ENCODE measurements at places on chromosomes 11 and 22.

DNA sequence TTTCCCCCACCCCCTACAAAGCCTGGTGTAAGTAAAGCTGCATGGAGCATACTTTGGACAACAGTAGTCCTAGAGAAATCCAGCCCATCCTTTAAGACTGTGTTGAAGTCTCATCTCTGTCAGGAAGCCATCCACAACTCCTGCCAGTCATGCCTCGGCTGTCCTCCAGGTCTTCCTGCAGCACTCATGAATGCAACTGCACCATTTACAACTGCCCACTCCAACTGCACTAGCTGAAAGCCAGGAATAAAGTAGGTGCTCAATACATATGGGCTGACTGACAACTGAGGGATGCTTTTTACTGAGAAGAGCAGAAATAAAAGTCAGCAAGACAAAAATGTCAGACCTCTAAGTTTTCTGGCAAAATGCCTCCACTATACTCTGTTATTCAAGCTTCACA lies 27.4 kb downstream of the IL18BP start:
- DNase-seq, result no peak

- DNase-seq, result no peak
These were observed 43.9 kb upstream of the GRIK4 start for GRCh38 chr11:120467627-120468026.

DNA sequence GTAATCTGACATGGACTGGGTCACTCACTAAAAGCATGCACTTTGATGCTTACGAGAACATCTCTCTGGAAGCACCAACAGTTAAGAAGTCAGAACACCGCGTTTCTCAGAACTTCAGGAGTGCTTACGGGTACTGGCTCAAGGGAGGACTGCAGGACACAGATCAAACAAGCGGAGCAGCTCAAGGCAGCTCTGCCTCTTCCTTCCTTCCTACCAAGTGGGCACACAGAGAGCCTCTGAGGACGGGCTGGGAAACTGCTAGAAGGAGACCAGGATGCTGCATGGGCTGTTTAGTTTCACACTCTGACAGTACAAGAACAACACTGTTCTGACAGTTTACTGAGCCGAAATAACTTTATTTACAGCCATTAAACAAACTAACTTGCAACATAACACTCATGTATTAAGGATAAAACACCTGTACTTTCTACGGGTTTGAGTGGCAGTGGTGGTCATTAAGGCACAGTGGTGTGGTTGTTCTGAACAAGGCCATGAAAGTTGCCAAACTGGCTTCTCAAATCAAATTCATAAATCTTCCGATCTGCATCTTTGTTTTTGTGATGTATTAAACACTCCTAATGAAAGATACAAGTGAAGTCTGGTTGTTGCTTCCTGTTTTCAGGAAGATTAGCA lies 37.5 kb downstream of the ARFGAP3 start:
- DNase-seq, result no peak

DNA sequence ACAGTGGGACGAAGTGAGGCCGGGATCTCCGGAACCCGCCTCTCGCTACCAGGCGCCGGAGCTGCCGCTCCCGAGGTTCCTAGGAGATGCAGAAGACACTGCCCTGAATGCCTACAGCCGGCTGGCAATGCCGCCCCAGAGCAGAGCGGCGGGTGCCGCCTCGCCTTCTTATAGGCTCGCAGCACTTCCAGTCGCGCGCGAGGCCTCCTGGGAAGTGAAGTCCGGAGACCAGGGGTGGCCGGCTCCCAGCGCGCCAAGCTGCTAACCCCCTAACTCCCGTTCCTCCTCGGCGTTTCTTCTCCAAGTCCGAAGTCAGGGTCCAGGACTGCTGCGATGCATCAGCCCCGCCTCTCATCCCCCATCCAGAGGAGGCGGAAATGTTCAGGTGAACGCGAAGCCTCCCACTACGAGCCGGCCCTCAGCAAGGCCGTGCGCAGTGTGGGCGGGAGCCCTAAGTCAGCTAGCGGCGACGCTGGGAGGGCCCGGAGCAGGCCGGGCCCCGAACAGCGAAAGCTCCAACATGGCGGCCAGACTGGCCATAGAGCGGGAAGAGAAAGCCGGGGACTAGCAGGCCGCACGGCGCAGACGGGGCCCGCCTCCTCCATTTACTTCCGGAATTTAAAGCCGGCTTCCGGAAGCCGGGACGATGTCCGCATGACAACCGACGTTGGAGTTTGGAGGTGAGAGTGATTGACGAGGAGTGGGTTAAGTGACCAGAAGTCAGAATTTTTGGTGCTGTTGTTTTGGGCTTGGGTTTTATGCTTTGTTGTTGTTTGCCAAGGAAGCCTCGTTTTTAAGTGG lies at the start of the genes CYB561A3 and TMEM138:
Gene CYB561A3 (minus strand): TSS at position 142 of the 801 bp plus-strand sequence. CDS start 5,169 bp downstream, outside the sequence.
Gene TMEM138 (plus strand): TSS at position 634 of the 801 bp plus-strand sequence. CDS start 2,017 bp downstream, outside the sequence.
- peak; percentile 81 for DNase-seq

DNA sequence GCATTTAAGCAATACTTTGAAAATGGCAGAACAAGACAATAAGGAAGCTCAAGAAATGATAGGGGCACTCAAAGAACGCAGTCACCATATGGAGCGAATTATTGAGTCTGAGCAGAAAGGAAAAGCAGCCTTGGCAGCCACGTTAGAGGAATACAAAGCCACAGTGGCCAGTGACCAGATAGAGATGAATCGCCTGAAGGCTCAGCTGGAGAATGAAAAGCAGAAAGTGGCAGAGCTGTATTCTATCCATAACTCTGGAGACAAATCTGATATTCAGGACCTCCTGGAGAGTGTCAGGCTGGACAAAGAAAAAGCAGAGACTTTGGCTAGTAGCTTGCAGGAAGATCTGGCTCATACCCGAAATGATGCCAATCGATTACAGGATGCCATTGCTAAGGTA lies 51.9 kb downstream of the SPECC1L start:
- no peak for DNase-seq

- no peak for DNase-seq
These were observed 27.0 kb upstream of the SLC22A8 start for GRCh38 chr11:63042596-63042995.

DNA sequence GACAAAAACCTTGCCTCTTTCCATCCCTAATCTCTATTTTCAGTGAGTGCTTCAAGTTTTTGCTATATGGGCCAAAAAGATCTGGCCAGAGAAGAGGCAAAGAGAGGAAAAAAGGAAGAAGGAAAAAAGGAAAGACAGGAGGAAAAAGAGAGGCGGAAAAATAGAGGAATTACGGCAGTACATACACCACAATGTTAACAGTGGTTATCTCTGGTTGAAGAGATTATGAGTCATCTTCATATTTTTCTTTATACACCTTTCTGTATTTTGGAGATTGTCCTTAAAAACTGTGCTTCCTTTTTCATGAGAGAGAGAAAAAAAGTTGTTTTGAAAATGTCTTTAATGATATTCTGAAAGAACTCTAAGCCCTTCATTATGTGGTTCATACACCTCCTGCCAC lies 133.7 kb downstream of the SBF2 start:
- no peak for DNase-seq

GRCh38 chr11:128947773-128948172 lies 5.1 kb upstream of the TP53AIP1 start:
- no peak for DNase-seq

DNA sequence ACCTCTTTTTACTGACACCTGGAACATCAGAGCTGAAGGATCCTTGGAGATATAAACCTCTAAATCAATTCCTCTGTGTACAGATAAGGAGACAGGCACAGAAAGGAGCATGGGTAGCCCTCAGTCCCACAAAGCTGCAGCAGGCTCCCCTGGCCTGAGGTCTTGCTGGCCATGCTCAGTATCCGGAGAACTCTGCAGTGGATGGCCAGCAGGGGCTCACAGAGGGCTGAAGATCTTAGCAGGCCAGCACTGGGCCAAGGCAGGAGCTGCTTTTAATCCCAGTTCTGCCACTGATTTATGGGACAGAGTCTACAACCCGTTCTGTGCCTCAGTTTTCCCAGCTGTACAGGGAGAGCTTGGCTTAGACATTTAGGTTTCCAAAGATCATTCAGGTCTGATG lies 52.6 kb upstream of the LRRC32 start:
- no peak for DNase-seq

- no peak for DNase-seq
These were observed 18.8 kb downstream of the PAK1 start for GRCh38 chr11:77454867-77455655.

DNA sequence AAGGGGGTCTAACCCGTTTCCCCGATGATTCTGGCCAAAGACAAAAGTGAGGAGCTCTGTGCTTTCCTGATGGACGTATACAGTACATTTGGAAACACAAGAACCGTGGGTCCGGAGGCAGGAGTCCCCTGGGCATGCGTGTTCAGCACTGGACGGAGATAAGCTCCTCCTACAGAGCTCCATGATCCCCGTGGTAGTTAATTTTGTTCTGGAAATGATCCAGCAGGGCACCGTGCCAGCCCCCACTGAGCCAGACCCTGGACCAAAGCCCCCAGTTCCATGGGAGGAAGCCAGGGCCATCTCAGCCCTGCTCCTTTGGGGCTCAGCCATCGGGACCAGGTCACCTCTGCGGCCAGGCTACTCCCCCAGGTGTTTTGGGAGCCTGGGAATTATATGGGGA lies 83.3 kb downstream of the TRMU start:
- DNase-seq, result no peak

DNA sequence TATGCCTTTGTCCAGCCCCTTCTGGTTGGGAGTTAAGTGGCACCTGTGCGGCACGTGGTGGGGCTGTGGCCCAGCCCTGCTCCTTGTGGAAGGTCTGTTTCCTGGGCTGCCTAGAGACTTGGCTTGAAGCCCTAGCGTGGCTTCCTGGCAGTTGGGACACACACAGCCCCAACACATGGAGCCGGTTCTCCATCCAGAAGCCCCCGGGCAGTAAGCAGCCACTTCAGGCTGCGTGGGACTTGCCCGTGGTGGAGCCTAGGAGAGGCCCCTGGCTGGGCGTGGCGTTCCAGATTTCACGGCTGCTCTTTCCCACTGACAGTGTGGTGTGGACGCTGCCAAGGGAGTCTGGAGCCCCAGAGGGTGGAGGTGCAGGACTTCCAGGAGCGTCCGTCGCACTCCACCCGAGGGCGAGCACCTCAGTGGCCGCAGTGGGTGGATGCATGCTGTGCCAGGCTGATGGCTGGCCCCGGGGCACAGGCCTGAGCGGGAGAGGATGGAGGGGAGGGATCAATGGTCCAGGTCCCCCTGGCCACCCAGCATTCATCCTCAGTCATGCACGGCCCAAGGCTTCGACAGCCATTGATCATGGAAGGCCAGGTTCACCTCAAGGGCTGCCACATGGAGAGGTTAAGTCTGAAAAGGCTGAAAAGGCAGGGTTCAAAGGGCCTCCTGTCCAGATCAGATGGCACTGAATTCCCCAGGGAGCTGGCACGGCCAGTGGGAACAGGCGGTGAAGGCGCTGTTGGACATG lies 9.3 kb downstream of the CCND1 start:
- no peak for DNase-seq

DNA sequence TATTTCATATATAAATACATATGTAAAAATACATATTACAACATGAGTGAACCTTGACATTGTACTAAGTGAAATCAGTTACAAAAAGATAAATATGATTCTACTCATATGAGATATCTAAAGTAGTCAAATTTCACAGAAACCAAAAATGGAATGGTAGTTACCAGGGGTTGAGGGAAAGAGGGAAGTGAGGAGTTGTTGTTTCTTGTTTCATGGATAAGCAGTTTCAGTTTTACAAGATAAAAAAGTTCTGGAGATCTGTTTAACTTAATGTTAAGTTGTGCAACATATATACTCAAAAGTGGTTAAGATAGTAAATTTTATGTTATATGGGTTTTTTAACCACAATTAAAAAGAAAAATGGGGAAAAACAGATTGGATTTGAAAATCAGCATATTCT lies 107.7 kb downstream of the ELP4 start:
- DNase-seq, result no peak

GRCh38 chr22:39868741-39869140 lies 24.8 kb downstream of the ENTHD1 start:
- no peak for DNase-seq

DNA sequence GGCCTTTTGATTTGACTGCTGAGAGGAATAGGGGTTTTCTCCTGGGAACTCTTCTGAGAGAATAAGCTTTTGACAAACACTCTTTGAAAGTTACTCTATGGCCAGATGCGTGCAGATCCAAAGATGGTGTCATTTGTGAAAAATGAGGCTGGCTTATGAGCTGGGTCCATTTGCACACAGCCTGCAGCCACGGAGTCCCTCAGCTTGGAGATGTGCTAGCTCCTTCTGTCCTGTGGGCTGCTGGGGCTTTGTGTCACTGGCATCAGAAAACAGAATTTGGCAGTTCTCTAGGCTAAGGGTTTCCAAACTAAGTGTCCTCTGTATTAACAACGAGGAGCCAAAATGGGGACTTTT lies 702.4 kb downstream of the NTM start:
- no peak for DNase-seq

DNA sequence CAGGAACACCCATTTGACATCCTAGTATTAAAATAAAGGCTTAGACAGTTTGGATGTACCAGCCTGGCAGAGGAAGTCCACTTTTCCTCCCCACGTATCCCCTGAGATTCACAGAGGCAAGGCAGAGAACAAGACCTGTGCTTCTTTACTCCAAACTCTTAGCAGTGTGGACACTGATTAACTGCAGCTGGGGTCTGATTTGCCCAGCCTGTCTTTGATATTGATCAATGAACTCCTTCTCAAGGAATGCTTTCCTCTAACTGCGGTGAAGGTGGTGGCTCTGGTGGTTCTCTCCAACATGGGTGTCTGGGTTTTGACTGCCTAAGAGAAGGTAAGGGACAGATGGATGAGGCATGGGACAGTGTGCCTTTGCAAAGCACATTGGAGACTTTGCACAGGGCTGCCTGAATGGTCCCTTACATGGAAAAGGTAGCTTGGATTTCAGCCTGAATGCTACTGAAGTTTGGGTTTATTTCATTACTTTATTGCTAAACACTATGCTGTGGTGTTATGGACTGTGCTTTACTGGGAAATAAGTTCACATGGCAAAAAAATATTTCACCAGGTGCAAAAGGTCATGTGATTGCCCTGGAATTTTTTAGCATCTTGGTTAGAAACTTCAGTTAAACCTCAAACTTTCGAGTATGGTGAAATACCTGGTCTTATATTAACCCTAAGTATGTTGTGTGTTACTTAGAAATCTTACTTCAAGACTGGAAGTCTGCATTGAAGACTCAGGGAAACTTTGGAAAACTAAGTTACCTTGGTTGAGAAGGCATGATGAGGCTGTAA lies 1.8 kb downstream of the GAS2 start:
- DNase-seq, result no peak

- DNase-seq, result no peak
These were observed 77.4 kb downstream of the PARVA start for GRCh38 chr11:12454782-12455181.

GRCh38 chr22:43526946-43527345 lies 115.1 kb downstream of the MPPED1 start:
- no peak for DNase-seq

- no peak for DNase-seq
These were observed 1.5 kb downstream of the RFPL2 start for GRCh38 chr22:32203181-32204039.

- no peak for DNase-seq
These were observed 101.2 kb downstream of the NAT10 start for GRCh38 chr11:34206407-34207300.

- no peak for DNase-seq
These were observed 3.5 kb downstream of the KRTAP5-7 start for GRCh38 chr11:71530602-71531001.

GRCh38 chr11:73387594-73388264 lies 11.5 kb downstream of the RELT start:
- DNase-seq, result no peak

GRCh38 chr11:2789331-2789730 lies 89.5 kb upstream of the KCNQ1OT1 start:
- DNase-seq, result no peak

- DNase-seq, result no peak
These were observed 8.0 kb downstream of the TOLLIP start for GRCh38 chr11:1301220-1302000.
